Mammary epithelial cell (primary cell): ENCODE measurements at places on chromosomes 5 and 9. TPM values are rescaled to one million over a fixed set of nuclear protein-coding genes. Genes with fewer than 3 reads are reported as not detected.

TTC16 gene
- total RNA-seq, result under 0.01 TPM

DNA sequence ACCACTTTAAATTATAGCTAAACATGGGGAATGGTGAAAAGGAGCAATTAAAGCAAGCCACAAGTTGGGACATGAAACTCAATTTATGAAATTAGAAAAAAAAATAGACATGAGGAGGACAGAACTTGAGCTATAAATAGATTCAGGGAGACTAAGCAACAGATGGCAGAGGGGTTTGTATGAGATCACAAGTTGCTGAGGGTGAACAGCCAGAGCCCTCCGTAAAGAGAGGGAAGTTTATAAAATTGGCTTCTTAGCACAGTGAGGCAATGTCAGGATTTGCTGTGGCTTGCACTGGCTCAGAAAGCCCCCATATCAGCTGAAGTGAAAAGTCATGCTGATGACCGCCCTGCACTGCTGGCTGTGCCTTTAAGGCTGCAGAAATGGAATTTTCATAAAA, 443.4 kb upstream of the CD180 start:
- DNase-seq, result no peak

PCDHGA4 gene
- total RNA-seq, result 4.3 TPM

TMC1 gene
- total RNA-seq, result not detected in 2 replicates

DNA sequence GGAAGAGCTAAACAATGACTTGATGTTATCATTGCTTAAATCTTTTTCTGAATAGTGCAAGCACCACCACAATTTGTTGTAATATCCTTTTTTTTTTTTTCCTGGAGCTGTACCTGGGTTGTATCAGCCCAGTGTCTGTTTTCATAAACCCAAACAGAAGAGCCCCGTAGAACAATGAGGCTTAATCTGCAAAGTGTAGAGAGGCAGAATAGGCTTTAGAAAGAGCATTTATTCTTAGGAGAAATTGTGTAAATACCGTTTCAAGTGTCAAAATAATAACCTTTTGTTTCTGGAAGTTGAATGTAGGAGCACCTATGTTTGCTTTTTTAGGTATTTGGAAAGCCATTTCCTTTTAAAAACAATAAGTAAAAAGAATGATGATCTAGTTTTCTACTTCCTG, 26.4 kb downstream of the RGS7BP start:
- DNase-seq, result no peak

CER1 gene
- not detected for total RNA-seq

SHOC1 gene
- total RNA-seq, result 0.05 and 0.07 TPM in 2 replicates

ABCA2 gene
- total RNA-seq, result 19.8 and 28.8 TPM in 2 replicates

GRCh38 chr5:44935262-44935661, 126.5 kb downstream of the MRPS30 start:
- DNase-seq, result peak; percentile 22

DNA sequence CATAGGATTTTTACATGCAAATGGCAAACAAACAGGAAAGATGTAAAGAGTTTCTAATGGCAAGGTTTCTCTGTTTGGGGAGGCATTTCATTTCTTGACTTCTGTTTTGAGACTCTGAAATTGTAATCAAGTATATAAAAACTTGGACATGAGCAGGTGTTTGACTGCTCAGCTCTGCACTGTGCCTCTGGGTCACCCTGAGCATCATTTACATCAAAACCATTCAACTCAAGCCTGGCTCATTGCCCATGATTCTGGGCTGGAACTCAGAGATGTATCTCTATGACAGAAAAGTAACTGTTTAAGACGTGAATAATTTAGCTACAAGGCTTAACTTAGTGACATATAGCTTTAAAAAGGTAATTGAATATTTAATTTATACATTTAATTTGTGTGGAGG, 1402.4 kb upstream of the NUDT12 start:
- DNase-seq, result no peak

PPIC gene
- total RNA-seq, result 26.5 TPM

DNA sequence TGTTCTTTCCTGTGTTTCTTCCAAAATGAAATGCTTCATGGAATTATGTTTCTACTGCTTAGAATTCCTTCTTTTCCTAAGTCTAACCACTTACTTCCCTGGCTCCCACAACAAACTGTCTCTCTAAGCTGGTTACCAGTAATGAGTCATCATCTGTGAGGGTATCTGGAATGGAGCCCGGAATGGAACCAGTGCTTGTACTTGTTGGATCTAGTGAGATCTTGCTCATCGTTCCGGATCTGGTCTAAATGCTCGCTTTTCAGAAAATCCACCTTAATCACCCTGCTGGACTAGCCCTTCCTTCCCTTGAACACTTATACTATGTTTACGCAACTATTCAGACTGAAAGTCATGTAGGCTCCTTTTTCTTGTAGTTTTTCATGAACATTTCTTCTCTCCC, 184.8 kb downstream of the PBX3 start:
- peak; percentile 99 for DNase-seq
